Fibroblast of skin of left quadriceps (primary cell): ENCODE measurements at places on chromosomes 5 and 9.

- no peak for DNase-seq
Observed at GRCh38 chr5:89337-90286, 2.4 kb upstream of the PLEKHG4B start.

DNA sequence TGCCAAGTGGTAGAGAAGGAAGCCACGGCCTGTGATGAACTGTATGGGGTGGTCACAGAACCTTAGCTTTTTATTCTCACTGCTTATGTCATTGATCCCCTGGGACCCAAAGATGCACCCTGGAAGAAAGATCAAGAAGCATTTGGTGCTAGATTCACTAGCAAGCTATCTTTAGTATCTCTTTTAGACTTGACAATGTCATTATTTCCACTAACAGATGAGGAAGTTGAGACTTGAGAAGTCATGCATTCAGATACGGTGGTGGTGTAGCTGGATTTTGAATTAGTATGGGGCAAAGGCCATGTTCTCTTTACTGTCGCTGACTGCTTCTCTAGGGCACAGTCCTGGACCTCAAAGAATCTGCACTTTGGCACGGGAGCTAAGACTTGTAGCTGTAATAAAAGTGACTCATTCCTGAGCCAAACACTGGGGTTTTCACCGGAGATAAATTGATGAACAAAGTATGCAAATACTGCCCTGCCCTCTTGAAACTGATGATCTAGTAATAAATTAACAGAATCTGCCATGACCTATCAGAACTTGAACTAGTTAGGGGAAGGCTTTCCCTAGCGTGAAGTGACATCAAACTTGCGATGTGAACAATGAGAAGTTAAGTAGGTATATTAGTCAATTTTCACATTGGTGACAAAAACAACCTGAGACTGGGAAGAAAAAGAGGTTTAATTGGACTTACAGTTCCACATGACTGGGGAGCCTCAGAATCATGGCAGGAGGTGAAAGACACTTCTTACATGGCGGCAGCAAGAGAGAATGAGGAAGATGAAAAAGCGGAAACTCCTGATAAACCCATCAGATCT, 5.4 kb downstream of the GDA start:
- no peak for DNase-seq

GRCh38 chr9:94868464-94868863, 142.0 kb downstream of the AOPEP start:
- no peak for DNase-seq

GRCh38 chr5:22651355-22651754, 201.8 kb downstream of the CDH12 start:
- DNase-seq = no peak

DNA sequence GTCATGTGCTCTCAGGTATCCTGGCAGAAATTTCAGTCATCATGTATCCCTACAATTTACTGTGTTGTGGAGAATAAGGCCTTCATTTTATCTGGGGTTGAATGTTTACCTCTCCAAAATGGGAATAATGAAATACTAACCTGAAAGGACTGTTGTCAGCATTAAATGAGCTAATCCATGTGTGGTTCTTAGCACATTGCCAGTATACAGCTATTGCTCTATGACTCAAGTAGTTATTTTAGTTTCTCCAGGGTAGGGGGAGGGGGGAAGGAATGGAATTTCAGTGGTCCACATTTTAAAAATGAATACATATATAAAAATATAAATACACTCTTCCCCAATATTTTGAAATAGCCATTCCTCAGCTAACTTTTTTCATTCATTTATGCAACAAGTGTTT, 3.5 kb downstream of the PAM start:
- DNase-seq = peak; percentile 28

DNA sequence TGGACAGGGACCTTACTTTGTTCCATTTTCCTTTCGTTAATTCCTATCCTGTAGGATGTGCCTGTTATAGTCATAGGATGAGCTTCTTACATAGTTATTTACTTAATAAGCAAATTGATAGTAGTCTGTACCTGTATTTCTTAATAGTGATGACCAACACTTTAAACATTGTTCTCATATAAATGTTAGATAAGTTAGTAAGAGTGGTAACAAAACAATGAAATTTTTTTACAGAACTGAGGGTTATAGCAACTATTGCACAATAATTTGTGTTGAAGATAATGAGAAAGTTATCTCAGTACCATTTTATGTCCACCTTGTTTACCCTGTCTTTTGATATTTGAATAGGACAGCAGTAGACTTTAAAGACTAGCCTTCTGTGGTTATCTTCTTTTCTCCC, 162.9 kb upstream of the ELL2 start:
- DNase-seq = no peak

GRCh38 chr5:158069838-158070237, 210.9 kb upstream of the CLINT1 start:
- DNase-seq = no peak

DNA sequence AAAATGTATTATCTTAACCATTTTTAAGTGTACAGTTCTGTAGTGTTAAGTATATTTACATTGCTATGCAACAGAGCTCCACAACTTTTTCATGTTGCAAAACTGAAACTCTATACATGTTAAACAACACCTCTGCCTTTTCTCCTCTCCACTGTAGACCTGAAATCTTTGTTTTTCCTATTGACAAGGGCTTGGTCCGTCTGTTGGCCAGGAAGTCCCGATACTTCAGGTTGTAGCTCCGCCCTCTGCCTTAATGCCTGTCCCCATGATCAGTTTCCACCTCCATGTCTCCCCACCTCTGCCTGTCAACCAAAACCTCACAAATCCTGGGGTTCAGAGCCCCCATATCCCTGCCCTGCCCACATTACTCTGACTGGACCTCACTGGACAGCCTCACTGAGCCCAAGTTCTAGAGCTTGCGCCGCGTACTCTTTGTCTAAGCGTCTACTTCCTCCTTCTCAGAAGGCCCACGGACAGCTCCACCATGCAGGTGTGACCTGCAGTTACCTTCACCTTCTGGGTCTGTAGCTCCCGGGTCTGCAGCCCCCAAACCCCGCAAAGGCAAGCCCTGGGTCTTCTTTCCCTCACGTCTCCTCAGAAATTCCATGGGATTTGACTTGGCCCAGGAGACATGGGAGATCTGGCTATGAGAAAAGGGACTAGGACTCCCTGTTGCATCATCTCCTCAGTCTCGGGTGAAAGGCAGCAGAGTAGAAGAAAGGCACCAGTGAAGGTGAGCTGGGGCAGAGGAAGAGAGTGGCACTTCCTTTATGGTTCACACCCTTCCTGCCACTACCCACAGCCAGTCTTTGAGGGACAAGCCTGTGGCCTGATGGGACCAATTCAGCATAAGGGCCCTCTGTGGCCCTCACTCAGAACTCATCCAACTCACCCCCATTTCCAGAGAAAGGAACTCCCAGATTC, 8.0 kb downstream of the GLIPR2 start:
- no peak for DNase-seq

DNA sequence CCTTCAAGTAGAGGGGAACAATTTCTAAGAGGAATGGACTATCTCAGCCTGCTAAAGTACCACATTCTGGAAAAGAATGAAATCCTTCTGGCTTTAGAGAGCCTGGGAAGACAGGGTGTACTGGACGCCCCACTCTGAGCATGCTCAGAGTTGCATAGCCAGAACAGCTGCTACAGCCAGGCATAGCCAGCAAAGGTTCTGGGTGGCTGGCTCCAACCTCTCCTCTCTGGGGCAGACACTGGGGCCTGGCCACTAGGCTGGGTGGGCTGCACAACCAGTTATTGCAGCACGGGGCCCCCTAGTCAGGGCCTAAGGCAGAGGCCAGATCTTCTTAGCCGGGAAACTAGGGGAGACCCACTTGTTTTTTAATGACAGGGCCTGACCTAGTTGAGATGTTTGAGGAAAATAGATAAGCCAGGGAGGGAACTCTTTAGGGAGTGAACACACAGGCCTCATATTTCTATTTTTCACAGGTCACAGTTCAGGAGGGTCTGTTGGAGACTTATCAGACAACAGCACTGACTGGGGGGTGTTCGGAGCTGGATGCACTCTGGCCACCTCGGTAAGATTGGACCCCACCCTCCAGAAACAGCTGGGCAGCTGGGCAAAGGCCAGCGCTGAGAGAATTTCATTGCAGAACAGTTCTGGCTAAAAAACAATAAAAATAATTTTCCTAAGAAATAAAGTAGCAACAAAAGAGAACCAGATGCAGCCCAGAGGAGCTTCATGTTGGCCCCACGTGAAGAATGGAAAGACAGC, 142.9 kb downstream of the LPAR1 start:
- no peak for DNase-seq

DNA sequence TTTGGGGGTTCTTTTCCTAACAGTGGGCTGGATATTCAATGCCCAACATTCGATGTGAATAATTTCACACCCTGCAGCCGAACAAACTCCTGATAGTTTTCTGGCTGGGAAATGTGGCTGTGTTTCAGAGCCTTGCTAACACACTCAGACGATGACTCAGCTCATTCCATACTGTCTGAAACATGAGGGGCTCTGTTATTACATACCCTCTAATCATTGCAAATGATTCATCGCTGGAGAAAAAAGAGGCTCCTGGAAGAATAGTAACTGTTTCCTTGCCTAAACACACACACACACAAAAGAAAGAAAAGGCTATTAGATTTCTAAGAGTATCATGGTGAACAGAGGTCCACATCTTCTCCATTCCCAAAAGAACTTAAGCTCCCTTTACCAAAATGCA, 75.8 kb downstream of the OXCT1 start:
- peak; percentile 94 for DNase-seq

DNA sequence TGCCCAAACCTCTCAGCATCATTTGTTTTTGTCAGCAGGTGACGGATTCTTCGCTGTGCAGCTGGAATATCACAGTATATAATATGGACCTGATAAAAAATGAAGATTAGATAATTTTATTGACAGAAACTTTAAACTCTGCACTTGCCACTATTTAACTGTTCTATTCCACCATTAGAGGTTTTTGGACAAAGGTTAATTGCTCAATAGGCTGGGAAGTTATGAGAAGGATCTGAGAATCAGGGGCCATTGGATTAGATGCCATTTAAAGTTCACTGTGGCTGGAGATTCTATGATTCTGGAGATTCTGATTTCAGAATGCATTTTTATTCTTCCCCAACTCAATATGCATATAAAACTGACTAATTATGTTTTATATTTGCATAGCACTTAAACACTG, 59.8 kb upstream of the ANXA1 start:
- no peak for DNase-seq

DNA sequence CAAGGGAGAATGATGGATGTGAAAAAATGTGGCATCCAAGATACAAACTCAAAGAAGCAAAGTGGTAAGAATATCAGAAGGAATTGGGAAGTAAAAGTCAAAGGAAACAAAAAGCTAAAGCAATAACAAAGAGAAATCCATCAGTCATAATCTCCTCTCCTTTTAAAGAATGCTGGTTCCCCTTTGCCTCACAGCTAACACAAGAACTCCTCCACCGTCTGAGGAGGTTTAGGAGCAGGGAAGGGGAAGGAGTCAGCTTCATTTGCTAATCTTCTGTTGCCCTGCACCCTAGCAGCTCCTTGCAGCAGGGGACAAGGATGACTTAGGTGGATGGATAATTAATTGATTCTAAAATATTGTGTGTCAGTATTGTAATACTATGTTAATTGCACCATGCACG, 16.4 kb downstream of the CD274 start:
- DNase-seq = no peak

- DNase-seq = no peak
Observed at GRCh38 chr5:87948486-87948885, 320.2 kb downstream of the TMEM161B start.

- DNase-seq = no peak
Observed at GRCh38 chr5:107830750-107831149, 160.0 kb upstream of the EFNA5 start.

DNA sequence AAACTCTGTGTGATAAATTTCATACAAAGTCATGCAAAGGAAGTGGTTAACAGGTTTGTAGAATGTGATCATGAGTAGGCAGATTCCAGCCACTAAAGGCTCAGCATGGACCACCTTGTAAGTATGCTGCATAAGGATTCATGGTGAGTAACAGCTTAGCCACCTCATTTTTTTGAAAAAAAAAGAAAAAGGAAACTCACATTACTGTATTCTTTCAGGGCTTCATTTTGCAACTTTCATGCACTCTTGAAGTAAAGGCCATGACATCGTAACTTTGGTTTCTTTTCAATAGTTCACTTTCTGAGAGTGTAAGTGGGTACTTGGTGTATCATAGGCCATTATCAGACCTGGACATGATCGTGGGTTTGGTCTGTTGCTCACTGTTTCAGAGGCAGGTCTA, 175.1 kb downstream of the PCSK1 start:
- DNase-seq = peak; percentile 63

DNA sequence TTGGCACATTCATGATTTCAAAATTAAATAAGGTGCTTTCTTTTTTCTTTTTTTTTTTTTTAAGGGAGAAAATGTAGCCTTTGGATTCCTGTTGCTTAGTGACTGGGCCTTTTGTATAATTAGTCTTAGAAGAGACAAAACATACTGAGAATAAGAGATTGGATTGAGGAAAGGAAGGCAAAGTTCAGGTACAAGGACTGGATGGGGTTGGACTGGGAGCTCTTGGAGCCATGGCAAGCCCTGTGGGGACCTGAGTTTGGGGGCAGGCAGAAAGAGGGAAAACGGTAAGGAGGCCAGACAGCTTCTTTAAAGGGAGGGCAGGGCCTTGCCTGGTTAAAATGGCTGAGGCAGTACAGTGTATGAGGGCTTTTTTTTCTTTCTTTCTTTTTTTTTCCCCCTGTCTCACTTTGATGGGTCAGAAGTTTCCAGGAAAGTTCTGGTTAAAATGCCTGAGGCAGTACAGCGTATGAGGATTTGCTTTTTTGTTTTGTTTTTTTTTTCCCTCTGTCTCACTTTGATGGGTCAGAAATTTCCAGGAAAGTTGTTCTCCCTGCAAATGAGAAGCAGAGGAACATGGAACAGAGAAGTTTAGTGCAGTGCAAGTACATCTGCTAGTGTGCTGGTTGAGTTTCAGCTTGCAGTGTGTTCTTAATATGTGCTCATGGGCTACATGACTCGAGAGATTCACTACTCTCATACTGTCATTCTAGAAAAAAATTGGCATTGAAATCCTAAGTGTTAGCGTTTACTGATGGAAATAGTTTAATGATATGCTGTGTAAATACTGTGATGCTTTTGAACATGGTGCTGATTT, 16.8 kb downstream of the SNX18 start:
- DNase-seq = no peak

GRCh38 chr9:83304686-83305085, 233.5 kb downstream of the FRMD3 start:
- DNase-seq = peak; percentile 90

DNA sequence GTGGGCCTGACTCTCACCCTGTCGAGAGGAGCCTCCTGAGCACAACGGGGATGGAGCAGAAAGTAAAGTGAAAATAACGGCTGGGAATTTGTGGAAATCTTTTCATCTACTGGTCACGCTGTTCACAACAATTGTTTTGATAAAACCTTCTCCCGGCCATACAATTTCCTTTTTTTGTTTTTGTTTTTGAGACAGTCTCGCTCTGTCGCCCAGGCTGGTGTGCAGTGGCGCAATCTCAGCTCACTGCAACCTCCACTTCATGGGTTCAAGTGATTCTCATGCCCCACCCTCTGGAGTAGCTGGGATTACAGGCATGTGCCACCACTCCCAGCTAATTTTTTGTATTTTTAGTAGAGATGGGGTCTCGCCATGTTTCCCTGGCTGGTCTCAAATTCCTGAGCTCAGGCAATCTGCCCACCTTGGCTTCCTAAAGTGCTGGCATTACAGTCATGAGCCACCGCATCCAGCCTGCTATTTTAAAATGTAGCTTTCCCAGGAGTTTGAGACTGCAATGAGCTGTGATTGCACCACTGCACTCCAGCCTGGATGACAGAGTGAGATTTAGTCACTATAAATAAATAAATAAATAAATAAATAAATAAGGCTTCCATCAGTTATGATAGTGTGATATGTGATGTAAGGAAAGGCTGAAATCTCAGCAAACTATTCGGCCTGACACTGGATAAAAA, 73.5 kb upstream of the PTGER4 start:
- no peak for DNase-seq
